ENCODE measurements at places on chromosomes 12 and 14. TPM values are rescaled to one million over a fixed set of nuclear protein-coding genes. Genes with fewer than 3 reads are reported as not detected.

DNA sequence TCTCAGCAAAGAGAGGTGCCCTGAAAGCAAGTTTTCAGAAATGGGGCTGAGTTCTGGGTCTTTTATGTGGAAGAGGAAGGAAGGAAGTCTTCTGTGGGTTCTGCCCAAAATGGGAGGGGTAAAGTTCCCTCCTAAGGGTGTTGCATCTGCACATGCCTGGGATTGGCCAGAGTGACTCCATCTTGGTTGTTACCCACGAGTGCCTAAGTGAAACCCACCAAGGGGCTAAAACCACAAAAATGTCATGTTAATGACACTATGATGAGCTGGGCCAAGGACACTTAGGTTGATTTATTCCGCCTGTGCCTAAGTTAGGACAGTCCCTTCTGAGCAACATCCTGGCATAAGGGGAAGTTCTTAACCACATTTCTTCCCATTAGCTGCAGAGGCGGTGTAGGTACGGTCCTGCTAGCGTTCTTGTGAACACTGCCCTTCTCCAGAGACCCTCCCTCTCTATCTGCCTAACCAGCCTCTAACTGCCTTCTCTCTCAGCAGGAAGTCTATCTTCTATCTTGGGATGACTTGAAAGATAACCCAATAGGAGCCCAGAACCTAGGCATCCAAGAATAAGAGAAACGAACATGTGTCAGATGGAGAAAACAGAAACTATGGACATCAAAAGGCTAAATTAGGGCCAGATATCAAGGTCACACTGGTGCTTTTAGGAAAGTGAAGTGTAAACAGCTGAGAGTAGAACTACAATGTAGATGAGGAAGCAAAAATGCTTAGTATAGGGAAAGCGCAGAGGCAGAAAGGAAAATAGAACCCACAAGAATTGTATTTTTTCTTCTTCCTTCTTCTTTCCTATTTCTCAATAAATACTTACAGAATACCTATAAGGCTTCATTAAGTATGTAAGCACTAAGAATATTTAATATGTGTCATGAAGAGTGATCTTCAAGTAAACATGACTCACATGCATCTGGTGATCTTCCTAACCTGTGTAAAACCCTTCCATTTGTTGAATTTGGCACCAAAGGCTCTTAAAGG lies 104.2 kb upstream of the AMN1 start:
- no peak for DNase-seq

The CD163L1 gene
- 1.0 TPM for polyA plus RNA-seq

DNA sequence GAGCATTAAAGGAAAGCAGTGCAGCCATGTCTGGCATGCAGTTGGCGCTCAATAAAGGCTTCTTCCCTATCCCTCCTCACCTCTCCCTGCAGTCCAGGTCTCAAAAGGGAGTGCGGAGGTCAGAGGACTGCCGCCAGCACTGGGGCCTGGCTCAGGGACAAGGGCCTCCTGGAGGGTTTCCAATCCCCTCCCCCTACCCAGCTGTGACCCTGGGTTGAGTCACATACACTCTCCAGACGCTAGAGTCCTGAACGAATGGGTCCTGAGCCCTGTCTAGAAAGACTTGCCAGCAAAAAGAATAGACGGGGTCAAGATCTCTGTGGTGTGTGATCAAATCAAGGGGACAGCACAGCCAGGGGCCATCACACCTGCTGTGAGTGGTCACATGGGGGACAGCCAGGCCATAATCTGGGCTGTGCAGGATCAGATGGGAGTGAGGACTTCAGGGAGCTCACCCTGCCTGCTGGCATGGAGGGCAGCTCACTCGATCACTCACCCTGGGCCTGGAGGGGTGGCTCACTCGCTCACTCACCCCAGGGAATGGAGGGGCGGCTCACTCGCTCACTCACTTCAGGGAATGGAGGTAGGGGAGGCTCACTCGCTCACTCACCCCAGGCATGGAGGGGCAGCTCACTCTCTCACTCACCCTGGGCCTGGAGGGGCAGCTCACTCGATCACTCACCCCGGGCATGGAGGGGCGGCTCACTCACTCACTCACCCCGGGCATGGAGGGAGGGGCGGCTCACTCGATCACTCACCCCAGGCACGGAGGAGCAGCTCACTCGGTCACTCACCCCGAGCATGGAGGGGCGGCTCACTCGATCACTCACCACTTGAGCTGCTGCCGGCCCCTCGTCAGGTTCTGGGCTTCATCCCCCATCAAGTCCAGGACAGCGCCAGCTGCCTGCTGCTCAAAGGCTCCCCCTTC lies 12.8 kb downstream of the CFAP73 start:
- DNase-seq: no peak

The SLC2A13 gene
- 2.8 TPM for polyA plus RNA-seq

DNA sequence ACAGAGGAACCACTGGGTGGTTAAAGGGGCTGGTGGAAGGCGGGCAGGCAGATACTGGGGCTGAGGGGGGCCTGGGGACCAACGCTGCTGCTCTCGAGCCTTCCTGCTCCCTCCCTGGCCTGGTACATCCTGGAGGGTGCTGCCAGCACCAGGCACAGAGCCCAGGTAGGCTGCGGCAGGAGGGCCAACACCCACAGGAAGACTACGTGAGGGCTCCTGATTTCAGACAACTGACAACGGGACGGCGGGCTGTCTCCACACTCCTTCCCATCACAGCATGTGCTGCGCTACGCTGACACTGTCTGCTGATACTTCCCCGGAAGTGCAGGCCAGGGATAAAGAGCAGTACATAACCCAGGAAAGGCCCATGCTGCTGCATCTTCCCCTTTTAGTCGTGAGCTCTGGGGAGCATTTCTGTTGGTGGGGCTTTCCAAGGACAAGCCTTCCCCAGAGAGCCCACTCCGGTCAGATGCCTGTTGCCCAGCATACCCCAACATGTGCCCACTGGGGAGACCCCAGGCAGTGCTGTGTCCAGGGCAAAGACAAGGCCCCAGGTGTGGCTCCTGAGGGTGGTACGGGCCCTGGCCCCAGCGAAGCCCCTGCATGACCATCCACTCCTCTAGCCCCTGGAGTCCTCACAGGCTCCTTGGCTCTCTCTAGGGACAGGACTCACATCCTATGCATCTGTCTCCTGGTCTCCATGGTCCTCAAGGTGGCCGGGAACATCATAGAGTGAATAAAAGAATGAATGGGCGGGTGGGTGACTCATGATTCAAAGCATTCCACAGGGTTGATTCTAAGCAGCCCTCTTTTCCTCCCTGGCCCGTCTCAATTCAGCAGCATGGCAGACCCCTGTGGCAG lies 38.0 kb downstream of the CHGA start:
- no peak for DNase-seq

The CISTR gene
- polyA plus RNA-seq: not detected

- no peak for DNase-seq
Measured at GRCh38 chr12:15720295-15720694, 68.9 kb downstream of the EPS8 start.

GRCh38 chr14:51616724-51617409 lies 34.8 kb upstream of the FRMD6 start:
- peak; percentile 72 for DNase-seq

GRCh38 chr14:47276931-47277330 lies 398.5 kb downstream of the MDGA2 start:
- no peak for DNase-seq

DNA sequence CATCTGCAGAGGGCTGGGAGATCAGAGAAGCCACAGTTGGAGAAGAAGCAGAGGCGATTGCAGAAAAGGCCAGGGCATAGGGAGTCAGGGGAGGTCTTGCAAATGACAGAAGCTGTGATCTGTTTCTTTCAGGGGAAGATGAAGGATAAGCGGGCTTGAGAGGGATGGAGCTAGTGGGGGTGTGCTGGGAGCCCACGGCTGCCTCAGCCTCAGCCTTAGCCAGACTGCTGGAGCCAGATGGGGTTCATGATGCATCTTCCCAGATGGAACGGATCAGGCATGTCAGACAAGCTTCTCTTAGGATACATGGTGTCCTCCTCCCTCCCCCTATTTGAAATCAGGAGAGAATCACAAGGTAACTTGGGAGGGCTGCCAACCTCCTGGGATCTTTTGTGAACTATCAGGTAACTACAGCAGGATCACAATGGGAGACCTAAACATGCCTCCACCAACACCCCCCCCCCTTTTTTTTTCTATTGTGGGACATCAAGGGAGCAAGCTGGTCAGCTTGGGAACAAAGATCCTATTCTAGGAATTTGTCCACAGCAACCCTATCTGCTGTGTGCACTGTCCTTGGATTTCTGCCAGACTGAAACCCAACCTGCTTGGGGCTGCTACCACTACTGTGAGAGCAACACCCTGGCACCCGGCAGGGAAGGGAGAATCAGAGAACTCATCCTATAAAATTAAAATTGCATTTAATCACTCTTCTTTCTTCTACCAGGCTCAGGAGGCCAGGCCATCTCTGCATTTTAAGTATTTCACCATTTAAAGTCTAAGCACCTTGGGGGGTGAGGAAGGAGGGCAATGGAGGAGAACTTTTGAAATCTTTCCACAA lies 10.7 kb upstream of the ATP2A2 start:
- no peak for DNase-seq

The SLC10A1 gene
- polyA plus RNA-seq: not detected

GRCh38 chr14:98834119-98834518 lies 437.9 kb downstream of the BCL11B start:
- DNase-seq: no peak

The P3H3 gene
- 71.6 TPM for polyA plus RNA-seq

The HVCN1 gene
- polyA plus RNA-seq: 2.6 TPM

The MED13L gene
- 43.7 TPM for polyA plus RNA-seq

- no peak for DNase-seq
Measured at GRCh38 chr14:37234222-37234621, 36.5 kb downstream of the MIPOL1 start.

DNA sequence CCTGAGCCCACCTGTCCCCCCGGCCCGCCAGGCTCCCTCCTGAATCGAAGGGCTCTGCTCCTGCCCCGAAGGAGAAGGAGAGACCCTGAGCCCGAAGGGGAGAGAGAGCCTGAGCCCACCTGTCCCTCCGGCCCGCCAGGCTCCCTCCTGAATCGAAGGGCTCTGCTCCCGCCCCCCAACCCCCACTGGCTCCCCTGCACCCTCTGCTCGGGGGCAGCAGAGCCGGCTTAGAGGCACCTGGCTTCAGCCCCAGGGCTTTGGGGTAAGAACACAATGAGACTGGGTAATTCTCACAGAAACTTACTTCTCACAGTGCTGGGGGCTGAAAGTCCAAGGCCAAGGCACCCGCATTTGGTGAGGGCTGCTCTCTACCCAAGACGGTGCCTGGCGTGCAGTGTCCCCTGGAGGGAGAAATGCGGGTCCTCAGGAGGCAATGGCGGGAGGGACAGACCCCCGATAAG lies 53.1 kb upstream of the FBRSL1 start:
- DNase-seq: no peak

- no peak for DNase-seq
Measured at GRCh38 chr14:32545506-32546210, 216.6 kb downstream of the AKAP6 start.

The CALM1 gene
- polyA plus RNA-seq: 376 TPM
